Smooth muscle cell of the umbilical artery (primary cell): ENCODE measurements at places on chromosomes 4 and X. TPM values are rescaled to one million over a fixed set of nuclear protein-coding genes. Genes with fewer than 3 reads are reported as not detected.

The FGA gene
- total RNA-seq, result not detected in 2 replicates

The KLKB1 gene
- total RNA-seq, result not detected in 2 replicates

The PRR32 gene
- not detected in 2 replicates for total RNA-seq

The GPR143 gene
- total RNA-seq, result 0.28 and 1.5 TPM in 2 replicates

The MXRA5 gene
- total RNA-seq, result 6.6 and 60.6 TPM in 2 replicates
